CD8-positive, alpha-beta memory T cell (primary cell): ENCODE measurements at places on chromosomes 12 and 14.

GRCh38 chr12:103401421-103401820, 94.3 kb downstream of the C12orf42 start:
- no peak for DNase-seq

GRCh38 chr12:63400318-63400717, 249.3 kb upstream of the AVPR1A start:
- DNase-seq, result no peak

- DNase-seq, result no peak
Observed at GRCh38 chr14:23115039-23115731, 3.9 kb downstream of the CEBPE start.

- no peak for DNase-seq
Observed at GRCh38 chr12:104126548-104126947, 11.5 kb downstream of the NFYB start.

GRCh38 chr12:13676880-13677279, 304.5 kb downstream of the GRIN2B start:
- no peak for DNase-seq

- DNase-seq, result peak; percentile 55
Observed at GRCh38 chr14:101705733-101706508, 55.6 kb upstream of the PPP2R5C start.

GRCh38 chr14:95189367-95190132, 32.2 kb upstream of the DICER1 start:
- no peak for DNase-seq

GRCh38 chr12:10363914-10364814, 25.7 kb downstream of the KLRK1 start:
- DNase-seq, result no peak
